Midbrain (tissue), 1 donor: ENCODE measurements at places on chromosomes 1 and 21.

DNA sequence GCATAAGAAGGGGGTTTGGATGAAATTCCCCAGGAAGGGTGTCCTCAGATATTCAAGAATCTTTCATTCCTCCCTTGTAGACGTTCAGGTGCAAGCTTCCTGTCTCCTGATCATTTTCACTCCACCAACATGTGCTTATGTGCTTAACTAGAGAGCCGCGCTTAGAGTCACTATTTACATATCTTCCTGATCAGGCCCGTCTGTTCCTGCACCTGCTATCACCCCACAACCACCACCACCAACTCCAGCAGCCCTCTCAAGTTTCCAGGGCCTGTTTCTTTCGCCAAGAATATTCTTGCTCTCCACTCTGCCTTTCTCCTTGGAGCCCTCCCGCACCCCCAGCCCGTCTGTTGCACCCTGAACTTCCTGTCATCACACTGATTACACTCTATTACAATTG is 113.4 kb downstream of the SPSB1 start:
- no peak for DNase-seq

- no peak for DNase-seq
Observed at GRCh38 chr1:243364330-243364729, 108.5 kb downstream of the SDCCAG8 start.

- DNase-seq, result no peak
Observed at GRCh38 chr1:187517546-187517945, 688.8 kb downstream of the PLA2G4A start.

- DNase-seq, result no peak
Observed at GRCh38 chr1:118104951-118105350, 80.1 kb downstream of the SPAG17 start.

DNA sequence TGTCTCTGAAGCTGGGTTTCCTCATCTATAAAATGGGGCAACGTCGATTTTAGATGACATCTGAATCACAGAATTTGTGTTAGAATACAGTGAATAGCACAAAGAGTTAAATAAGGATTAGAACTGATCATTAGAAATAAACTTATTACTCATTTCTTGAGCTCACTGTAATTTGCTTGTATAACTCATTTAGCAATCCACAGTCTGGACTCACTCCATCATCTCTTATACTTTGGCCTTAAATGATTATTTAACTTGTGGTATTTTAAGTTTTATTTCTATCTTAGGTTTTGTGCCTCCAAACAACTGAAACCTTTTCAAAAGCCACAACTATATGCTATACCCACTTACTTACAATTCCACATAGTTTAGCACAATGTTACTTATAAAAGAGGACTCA is 128.0 kb downstream of the CDC42BPA start:
- DNase-seq, result no peak

DNA sequence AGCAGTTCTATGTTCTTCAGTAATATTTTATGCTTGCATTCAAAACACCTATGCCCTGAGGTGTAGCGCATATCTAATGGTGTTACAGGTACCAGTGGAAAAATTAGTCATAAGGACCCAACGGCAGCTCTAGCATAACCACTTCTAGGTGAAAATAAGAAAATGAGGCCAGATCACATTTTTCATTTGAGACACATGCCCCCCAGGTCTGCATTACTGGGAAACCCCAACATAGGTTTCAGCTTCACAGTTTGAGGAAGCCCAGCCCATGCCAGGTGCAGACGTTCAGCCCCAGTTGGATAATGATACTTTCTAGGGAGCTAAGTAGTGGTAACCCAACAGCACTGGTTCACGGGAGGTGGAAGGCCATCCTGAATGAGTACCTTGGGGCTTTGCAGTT is 129.8 kb downstream of the CNIH3 start:
- DNase-seq, result no peak

DNA sequence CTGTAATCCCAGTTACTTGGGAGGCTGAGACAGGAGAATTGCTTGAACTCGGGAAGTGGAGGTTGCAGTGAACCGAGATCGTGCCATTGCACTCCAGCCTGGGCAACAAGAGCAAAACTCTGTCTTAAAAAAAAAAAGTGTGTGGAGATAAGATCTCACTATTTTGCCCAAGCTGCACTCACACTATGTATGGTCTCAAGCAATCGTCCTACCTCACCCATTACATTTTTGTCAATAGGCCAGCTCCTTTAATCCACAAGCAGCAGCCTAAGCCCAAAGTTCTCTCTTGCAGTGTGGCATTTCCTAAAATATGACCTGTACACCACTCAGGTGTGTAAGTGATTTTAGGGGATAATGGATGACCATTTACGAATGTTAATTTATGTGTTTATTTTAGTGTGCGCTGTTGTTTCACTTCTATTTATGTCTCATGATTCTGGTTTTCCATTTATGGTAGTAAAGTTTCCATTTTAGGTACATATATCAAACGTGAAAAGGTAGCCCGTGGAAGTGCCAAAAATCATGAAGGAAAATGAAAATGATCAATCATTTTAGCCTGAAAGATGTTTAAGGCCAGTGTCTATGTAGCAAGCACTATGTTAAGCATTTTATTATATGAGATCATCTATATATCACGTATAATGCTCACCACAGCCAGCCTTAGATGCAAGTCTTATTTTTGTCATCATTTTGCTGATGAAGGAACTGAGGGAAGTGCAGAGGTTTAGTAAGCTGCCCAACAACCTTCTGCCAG is 5.6 kb downstream of the LCK start:
- DNase-seq, result no peak

GRCh38 chr1:80447526-80447925 is 1353.2 kb upstream of the ADGRL2 start:
- DNase-seq, result no peak
